D721Med (cell line): ENCODE measurements at places on chromosomes 12 and 14.

GRCh38 chr14:68583548-68584280 lies 209.2 kb downstream of the ZFP36L1 start:
- no peak for DNase-seq

- DNase-seq: no peak
Observed at GRCh38 chr12:69168828-69169227, 70.5 kb upstream of the CPSF6 start.

DNA sequence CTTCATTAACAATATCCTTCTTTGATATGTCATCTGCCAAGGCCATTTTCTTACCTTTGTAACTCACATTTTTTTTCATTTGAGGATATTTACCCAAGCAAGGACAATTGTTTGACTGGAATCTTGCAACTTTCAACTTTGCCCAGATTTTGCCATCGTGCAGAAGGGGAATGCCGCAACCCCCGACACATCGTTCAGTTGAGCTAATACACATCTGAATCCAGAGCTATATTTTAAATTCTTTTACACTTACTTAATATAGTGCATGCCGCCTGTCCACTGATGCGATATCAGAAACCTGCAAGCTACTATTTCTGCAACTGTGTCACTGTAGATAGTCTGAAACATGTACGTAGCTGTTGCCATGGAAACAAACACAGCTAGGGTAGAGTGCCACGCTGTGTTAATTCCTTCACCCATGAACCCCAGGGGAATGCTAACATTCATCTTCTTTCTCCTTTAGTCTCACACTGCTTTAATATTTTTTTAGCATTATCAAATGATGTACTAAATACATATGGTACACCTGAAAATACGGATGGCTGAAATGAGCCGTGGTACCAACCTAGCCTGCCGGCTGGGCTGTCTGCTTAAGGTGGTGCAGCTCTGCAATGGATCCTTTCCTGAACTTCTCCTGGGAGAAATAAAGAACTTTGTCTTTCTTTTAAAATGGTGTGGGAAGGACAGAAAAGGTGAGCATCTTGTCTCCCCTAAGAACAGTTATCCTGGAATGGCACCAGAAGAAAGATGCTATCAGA lies 77.0 kb upstream of the FOXN3 start:
- no peak for DNase-seq

DNA sequence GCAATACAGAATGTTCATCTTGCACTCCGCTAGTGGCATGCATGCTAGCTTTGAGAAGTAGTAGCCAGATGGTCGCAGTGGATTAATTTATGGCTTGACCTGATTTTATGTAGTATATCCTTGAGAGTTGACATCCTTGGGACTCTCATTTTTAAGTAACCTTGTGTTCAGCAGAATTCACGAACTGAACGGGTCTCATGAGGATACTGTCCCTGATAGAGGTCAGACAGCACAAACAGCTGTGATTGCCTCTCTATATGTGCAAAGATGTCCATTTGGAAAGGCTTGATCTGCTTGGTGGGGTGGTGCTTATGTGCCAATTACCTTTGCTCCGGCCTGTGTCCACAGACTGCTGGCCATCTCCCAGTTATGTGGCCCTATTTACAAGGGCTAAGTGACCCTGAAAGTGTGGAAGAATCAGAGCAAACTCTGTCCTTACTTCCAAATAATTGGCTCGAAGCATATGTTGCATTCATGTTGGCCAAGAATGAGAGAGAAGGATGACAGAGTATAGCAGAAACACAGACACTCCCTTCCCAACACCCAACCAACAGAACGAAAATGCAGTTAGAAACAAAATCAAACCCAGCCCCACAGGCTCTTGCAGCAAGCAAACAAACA lies 167.1 kb downstream of the CRADD start:
- DNase-seq: no peak

DNA sequence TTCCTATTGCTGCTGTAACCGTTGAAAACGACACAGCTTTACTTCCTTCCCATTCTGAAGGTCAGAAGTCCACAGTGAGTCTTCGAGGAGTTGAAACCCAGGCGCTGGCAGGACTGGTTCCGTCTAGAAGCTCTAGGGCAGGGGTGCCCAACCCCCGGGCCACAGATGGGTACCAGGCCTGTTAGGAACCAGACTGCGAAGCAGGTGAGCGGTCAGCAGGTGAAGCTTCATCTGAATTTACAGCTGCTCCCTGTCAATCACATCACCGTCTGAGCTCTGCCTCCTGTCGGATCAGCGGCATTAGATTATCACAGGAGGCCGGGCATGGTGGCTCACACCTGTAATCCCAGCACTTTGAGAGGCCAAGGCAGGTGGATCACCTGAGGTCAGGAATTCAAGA lies 12.6 kb upstream of the SFSWAP start:
- DNase-seq: no peak

DNA sequence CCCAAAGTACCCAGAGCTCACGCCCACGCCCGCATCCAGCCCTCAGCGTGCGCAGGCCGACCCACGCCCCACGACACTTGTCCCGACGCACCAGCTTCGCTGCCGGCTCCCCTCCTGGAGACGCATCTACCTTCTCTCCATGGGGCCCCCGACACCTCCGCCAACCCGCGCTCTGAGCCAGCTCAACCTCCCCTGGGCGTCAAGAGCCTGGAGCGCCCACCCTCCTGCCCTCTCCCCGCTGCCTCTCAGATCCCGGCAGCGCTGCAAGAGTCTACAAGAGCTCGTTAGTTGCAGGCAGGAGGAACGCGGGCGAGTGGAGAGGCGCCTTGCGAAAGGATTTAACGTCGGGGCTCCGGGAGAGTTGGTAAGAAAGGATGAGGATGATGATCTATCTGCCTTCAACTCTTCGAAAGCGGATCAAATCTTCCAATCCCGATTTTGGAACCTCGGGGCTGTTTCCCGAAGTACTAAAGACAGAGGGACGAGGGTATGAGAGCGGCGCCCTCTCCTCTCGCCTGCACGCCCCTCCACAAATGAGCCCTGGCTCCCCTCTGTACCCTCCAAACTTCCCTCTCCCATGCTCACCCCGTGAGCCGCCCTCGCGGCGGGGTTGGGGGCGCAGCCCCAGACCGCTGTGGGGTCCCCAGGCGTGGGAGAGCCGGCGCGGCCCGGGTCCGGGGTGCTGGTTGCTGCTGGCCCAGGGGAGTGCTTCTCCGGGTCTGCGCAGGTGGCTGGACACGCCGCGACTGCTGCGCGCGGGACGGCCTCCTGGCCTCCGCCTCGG lies 979 bp downstream of the LTBP2 start:
- no peak for DNase-seq

DNA sequence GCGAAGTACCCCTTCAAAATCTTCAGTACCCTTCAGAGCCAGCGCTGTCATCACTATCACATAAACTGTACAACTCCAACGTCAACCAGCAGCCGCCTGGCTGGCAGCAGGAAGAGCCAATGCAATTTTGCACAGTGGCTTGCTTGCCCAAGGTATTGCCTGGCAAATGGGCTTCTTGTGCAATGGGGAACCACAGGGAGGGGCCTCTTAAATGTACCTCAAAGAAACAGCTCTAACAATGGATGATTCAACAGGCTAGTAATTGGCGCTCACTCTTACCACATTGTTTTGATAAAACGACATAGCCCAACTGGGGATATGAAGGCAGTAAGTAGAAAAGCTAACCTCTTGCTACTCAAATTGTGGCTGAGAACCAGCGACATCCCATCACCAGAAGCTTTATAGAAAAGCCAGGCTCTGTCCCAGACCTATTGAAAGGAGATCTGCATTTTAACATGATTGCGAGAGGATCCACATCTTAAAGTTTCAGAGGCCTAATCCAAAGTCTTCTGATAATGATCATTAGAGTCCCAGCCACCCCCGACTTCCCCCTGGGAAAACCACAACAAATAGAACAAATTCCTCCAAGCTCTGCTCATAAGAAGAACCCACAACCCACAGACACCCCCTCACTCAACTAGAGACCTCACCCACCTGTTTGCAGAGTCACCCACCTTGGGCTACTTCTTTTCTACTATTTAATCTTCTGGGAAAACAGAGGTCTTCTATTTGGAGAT lies 125.3 kb upstream of the HIF1A start:
- no peak for DNase-seq
